ENCODE measurements at places on chromosomes 16 and 17. TPM values are rescaled to one million over a fixed set of nuclear protein-coding genes. Genes with fewer than 3 reads are reported as not detected.
A peak's percentile ranks its signal among the peaks of the same experiment; 100 is the strongest.

DNA sequence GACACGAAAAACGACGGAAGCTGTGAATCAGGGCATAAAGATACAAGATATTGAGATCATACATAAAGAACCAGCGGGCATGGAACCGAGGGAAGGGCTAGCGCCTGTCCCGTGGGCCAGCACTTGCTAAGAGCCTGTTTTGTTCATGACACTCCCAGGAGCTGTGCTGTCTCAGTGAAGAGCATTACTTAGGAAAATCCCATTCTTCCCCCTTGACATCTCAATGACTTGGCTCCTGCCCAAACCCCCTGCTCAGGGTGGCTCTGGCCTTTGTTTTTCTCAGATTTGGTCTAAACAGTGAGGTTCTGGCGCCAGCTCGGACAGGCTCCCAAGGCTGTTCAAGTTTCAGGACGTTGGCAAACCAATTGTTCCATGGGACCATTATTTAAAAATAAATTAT lies 79.1 kb upstream of the SEC14L1 start:
- no peak for DNase-seq
- H3K4me1 ChIP-seq: no peaks in the 10 kb centered on the region
- no peaks in the 10 kb centered on the region for H3K36me3 ChIP-seq
- H3K27ac ChIP-seq: no peak overlapping the region
- no peak overlapping the region for H3K4me3 ChIP-seq

The CMTM2 gene
- total RNA-seq: not detected

The DNAH9 gene
- not detected for total RNA-seq

- no peak for DNase-seq
- no peak overlapping the region for H3K27ac ChIP-seq
- H3K4me3 ChIP-seq: no peak overlapping the region
- H3K27me3 ChIP-seq: no peaks in the 10 kb centered on the region
Measured at GRCh38 chr17:50498021-50498874, 10.0 kb upstream of the MYCBPAP start.

- H3K36me3 ChIP-seq: no peaks in the 10 kb centered on the region
- no peak overlapping the region for H3K27ac ChIP-seq
- DNase-seq: no peak
- H3K27me3 ChIP-seq: no peaks in the 10 kb centered on the region
- peaks cover 89% of the 10 kb centered on the region for H3K4me1 ChIP-seq
Measured at GRCh38 chr16:89360760-89361435, 129.5 kb downstream of the ANKRD11 start.

- no peak overlapping the region for H3K4me3 ChIP-seq
- H3K4me1 ChIP-seq: no peaks in the 10 kb centered on the region
- H3K27me3 ChIP-seq: no peaks in the 10 kb centered on the region
- no peak for DNase-seq
- H3K36me3 ChIP-seq: no peaks in the 10 kb centered on the region
Measured at GRCh38 chr17:2794111-2794803, 2.0 kb upstream of the RAP1GAP2 start.

DNA sequence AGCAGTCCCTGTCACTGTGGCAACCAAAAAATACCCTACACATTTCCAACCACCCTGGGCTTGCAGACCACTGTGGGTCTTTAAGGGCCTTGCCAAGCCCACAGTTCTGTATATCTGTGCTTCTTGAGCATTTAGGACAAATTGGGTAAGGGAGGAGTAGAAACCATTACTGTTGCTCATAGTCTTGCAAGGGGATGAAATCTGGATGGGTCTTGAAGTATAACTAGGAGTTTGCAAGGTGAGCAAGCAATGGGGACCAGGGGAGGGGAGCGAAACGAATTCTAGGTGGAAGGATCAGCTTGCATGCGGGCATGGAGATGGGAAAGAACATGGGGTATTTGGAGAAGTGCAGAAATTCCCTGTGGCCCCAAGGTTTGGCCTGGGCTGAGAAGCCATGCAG lies 202.9 kb downstream of the RAB11FIP4 start:
- peaks cover 24% of the 10 kb centered on the region for H3K4me1 ChIP-seq
- H3K4me3 ChIP-seq: no peak overlapping the region
- DNase-seq: no peak
- H3K27ac ChIP-seq: no peak overlapping the region

The DNAI2 gene
- not detected for total RNA-seq

DNA sequence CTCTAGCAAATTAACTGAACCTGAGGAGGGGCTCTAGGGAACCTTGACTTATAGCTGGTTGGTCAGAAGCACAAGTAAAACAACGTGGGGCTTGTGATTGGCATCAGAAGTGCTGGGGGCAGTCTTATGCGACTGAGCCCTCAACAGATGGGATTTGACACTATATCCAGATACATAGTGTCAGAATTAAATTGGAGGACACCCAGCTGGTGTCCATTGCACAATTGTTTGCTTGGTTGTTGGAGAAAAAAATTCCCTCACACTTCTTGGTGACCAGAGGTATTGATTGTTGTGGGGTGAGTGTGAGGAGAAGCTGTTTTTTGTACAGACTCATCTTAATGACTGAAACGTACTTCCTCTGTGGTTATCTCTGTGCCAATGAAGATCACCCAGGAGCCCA lies 59.7 kb downstream of the NTN1 start:
- no peaks in the 10 kb centered on the region for H3K4me1 ChIP-seq
- no peak overlapping the region for H3K27ac ChIP-seq
- no peak for DNase-seq
- H3K4me3 ChIP-seq: no peak overlapping the region
- H3K36me3 ChIP-seq: no peaks in the 10 kb centered on the region

The C16orf89 gene
- total RNA-seq: 4.4 TPM

DNA sequence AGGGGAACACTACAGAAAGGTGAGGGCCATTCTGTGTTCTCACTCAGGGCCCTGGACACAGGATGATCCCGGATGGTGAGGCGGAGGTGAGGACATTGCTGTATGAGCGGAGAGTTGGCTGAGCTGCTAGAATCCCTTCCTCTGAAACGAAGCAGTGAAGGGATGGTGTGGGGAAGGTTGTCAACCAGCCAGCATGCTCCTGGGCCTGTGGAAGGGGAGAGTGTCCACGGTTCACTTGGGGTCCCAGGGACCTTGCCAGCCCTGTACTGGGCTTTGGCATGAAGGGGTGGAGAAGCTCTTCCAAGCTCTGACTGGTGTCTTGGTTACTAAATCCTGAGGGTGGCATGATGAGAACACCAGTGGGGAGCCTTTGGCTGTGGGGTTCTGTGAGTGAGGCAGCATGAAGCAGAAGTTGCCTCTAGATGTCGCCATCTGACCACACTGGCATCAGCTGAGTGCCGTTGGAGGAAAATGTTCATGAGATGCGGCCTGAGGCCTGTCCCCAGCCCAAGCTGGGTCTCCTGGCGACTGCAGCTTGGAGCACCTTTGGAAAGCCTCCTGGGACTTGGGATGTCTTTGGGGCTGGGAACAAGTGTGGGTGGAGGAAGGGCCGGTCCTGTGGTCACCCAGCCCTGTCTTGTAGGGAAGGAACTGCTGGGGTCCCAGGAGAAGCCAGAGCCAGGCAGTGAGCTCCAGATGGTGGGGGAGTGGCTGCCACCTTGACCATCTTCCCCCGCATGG lies 14.8 kb downstream of the PDP2 start:
- no peak for DNase-seq
- H3K4me3 ChIP-seq: no peak overlapping the region
- H3K27me3 ChIP-seq: no peaks in the 10 kb centered on the region
- H3K36me3 ChIP-seq: no peaks in the 10 kb centered on the region
- H3K27ac ChIP-seq: no peak overlapping the region
- peaks cover 19% of the 10 kb centered on the region for H3K4me1 ChIP-seq

GRCh38 chr17:69725146-69725545 lies 310.6 kb downstream of the MAP2K6 start:
- no peaks in the 10 kb centered on the region for H3K36me3 ChIP-seq
- no peak overlapping the region for H3K4me3 ChIP-seq
- no peak overlapping the region for H3K27ac ChIP-seq

DNA sequence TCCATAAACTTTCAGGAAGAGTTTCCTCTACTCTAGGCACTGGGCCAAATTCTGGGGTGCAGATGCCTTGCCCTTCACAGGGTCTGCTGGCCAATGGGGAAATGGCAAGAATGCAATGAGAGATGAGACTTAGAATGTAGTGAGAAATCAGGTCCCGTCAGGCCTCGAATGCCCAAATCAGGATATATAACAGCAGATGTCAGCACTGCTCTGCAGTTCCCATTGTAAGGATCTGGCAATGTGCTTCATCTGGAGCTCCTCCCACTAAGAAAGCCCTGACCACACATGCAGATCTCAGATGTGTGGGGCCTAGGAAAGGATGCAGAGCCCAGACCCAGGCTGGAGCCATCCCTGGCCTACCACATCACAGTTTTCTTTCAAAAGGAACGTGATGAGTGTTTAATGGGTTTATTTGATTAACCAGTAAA lies 13.9 kb upstream of the LPCAT2 start:
- H3K36me3 ChIP-seq: peaks cover 45% of the 10 kb centered on the region
- no peaks in the 10 kb centered on the region for H3K27me3 ChIP-seq
- H3K4me1 ChIP-seq: peaks cover 53% of the 10 kb centered on the region
- peak overlapping the region; percentile 39 for H3K27ac ChIP-seq

- H3K4me1 ChIP-seq: peaks cover 28% of the 10 kb centered on the region
- DNase-seq: peak; percentile 76
- H3K27ac ChIP-seq: no peak overlapping the region
Measured at GRCh38 chr17:46944931-46945330, 22.0 kb downstream of the GOSR2 start.

GRCh38 chr17:21508211-21508610 lies 132.1 kb downstream of the KCNJ12 start:
- peaks cover 19% of the 10 kb centered on the region for H3K4me1 ChIP-seq
- no peak overlapping the region for H3K27ac ChIP-seq
- H3K27me3 ChIP-seq: no peaks in the 10 kb centered on the region
- H3K4me3 ChIP-seq: no peak overlapping the region
- no peaks in the 10 kb centered on the region for H3K36me3 ChIP-seq

GRCh38 chr17:67829331-67829730 lies 4.0 kb downstream of the BPTF start:
- DNase-seq: no peak
- H3K4me1 ChIP-seq: peaks cover 68% of the 10 kb centered on the region
- H3K36me3 ChIP-seq: no peaks in the 10 kb centered on the region

- H3K36me3 ChIP-seq: no peaks in the 10 kb centered on the region
- H3K4me3 ChIP-seq: no peak overlapping the region
- DNase-seq: no peak
Measured at GRCh38 chr16:15518381-15519351, 84.3 kb downstream of the BMERB1 start.

DNA sequence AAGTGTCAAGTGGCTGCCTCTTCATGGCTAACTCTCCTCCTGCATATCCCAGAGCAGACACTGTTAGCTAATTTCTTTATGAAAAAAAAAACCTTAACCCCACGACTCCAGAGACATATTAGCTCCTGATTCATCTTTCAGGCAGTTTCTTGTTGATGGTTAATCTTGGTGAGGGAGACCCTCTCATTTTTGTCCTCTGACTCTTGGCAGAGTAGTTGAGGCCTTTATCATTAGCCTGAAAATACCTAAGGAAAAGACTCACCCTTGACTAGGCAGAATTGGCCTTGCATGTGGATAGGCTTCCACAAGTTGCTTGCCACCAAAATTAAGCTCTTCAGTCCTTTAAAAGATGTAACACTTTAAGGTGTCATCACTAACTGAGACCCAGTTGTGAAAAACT lies 4.0 kb downstream of the CRYBA1 start:
- no peak overlapping the region for H3K4me3 ChIP-seq
- no peak for DNase-seq
- no peak overlapping the region for H3K27ac ChIP-seq
- no peaks in the 10 kb centered on the region for H3K36me3 ChIP-seq
- H3K4me1 ChIP-seq: peaks cover 20% of the 10 kb centered on the region
- no peaks in the 10 kb centered on the region for H3K27me3 ChIP-seq

The EZH1 gene
- 73.7 TPM for total RNA-seq

GRCh38 chr16:89741342-89742014 lies 20.1 kb downstream of the ZNF276 start:
- H3K27me3 ChIP-seq: no peaks in the 10 kb centered on the region
- no peaks in the 10 kb centered on the region for H3K4me1 ChIP-seq
- H3K27ac ChIP-seq: no peak overlapping the region
- DNase-seq: no peak
- H3K4me3 ChIP-seq: no peak overlapping the region
- no peaks in the 10 kb centered on the region for H3K36me3 ChIP-seq

DNA sequence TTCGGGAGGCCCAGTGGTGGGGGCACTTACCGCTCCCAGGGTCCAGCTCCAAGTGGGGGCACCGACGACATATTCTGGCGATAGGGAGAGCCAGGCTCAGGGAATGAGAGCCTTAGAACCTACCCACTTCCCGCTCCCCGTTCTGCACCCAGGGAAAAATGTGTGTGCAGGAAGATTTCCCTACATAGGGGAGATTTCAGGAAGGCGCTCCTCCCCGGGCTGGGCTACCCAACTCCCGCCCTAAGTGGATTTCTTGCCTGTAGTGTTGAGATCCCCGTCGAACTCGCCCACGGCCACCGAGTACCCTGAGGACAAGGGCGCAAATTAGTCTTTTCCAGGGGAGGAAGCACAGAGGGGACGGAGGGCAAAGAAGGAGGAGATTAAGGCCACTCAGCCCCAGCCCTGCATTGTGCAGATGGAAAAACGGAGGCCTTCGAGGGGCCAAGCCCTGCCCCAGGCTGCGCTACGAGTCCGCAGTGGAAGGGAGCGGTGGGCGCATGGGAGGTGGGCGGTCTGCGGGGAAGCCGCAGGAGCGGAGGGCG lies 5.1 kb downstream of the ITGA2B start:
- H3K4me3 ChIP-seq: peak overlapping the region; percentile 56
- H3K27me3 ChIP-seq: no peaks in the 10 kb centered on the region
- no peak for DNase-seq
- H3K27ac ChIP-seq: no peak overlapping the region

The CEP112 gene
- 20.1 TPM for total RNA-seq

GRCh38 chr16:68299571-68300453 lies 10.9 kb downstream of the SLC7A6OS start:
- no peaks in the 10 kb centered on the region for H3K27me3 ChIP-seq
- no peak overlapping the region for H3K4me3 ChIP-seq
- peak overlapping the region; percentile 12 for H3K27ac ChIP-seq

DNA sequence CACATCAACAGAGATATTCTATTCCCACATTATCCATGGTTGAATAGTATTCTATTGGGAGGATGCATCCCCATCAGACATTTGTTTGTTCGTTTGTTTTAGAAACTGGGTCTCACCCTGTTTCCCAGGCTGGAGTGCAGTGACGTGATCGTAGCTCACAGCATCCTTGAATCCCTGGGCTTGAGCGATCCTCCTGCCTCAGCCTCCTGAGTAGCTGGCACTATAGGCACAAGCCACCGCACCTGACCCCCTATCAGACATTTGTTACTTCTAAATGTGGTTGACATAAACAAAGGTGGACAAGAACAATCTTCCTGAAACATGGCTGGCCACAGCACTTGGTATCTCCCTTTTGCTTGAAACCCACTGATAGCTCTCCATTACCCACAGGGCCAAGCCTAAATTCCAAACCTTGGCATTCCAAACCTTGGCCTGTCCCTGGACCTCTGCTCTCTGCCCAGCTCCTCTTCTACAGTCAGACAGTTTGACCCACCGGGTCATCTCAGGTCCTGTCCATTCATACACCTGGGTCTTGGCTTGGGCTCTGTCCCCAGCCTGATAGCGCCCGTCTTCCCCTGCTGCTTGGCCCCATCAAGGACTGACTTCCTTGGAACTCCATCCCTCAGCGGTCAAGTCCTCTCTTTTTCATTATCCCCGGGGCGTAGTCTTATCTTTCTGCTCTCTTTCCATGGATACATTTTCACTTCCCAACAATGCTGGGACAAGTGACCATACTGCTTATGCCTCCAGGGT lies 1.5 kb upstream of the PRR29 start:
- H3K4me3 ChIP-seq: no peak overlapping the region
- no peaks in the 10 kb centered on the region for H3K36me3 ChIP-seq
- H3K27ac ChIP-seq: no peak overlapping the region
- H3K27me3 ChIP-seq: no peaks in the 10 kb centered on the region

The FBXL19 gene
- total RNA-seq: 21.4 TPM

All from vagina (tissue), 2 donors.